ENCODE measurements at places on chromosomes 5 and 9. TPM values are rescaled to one million over a fixed set of nuclear protein-coding genes. Genes with fewer than 3 reads are reported as not detected.

The F12 gene
- total RNA-seq: 1.3 TPM

The DND1 gene
- total RNA-seq: 0.49 TPM

The PLPPR1 gene
- not detected for total RNA-seq

The CEL gene
- total RNA-seq: 0.44 TPM

The GPRIN1 gene
- 2.9 TPM for total RNA-seq

The PDE6A gene
- total RNA-seq: 0.06 TPM

The PTGER4 gene
- total RNA-seq: 14.9 TPM

The QRFP gene
- total RNA-seq: not detected

The PCDHB3 gene
- total RNA-seq: 1.2 TPM

The CCNO gene
- total RNA-seq: 0.16 TPM

The ANKDD1B gene
- 1.3 TPM for total RNA-seq

The DNAH5 gene
- 0.82 TPM for total RNA-seq

The TRIP13 gene
- 25.1 TPM for total RNA-seq

The GHR gene
- total RNA-seq: 0.97 TPM

The CAMK4 gene
- 0.32 TPM for total RNA-seq

The POU4F3 gene
- total RNA-seq: 0.06 TPM

The NXNL2 gene
- 0.32 TPM for total RNA-seq

The MEIKIN gene
- total RNA-seq: not detected

The DOLK gene
- 24.0 TPM for total RNA-seq

The PPWD1 gene
- 60.7 TPM for total RNA-seq

The PRSS3 gene
- 3.9 TPM for total RNA-seq

The MYOT gene
- not detected for total RNA-seq

The ADRB2 gene
- 9.4 TPM for total RNA-seq

The DMRT3 gene
- total RNA-seq: not detected

The ADGRD2 gene
- under 0.01 TPM for total RNA-seq

The TRIM32 gene
- 10.0 TPM for total RNA-seq

The SLC34A3 gene
- not detected for total RNA-seq

The AJM1 gene
- 0.65 TPM for total RNA-seq

The SPATA6L gene
- total RNA-seq: 0.97 TPM

The FYB1 gene
- total RNA-seq: under 0.01 TPM

The ST8SIA4 gene
- 9.4 TPM for total RNA-seq

The RPP25L gene
- 14.4 TPM for total RNA-seq

The HAVCR2 gene
- total RNA-seq: not detected

The PFN3 gene
- total RNA-seq: not detected

The SLC28A3 gene
- total RNA-seq: not detected

The IFNA7 gene
- total RNA-seq: not detected

The ADAMTS12 gene
- 0.65 TPM for total RNA-seq

The ADAMTS16 gene
- not detected for total RNA-seq

The SPOCK1 gene
- total RNA-seq: 1.6 TPM

The BTNL3 gene
- total RNA-seq: not detected

The PCDHGA7 gene
- total RNA-seq: 0.65 TPM

The PSAT1 gene
- total RNA-seq: 22.0 TPM

The GFI1B gene
- total RNA-seq: not detected

The PCDHGB4 gene
- total RNA-seq: 20.1 TPM

The IFNA2 gene
- not detected for total RNA-seq

The SPOUT1 gene
- total RNA-seq: 23.9 TPM

The NNT gene
- 115 TPM for total RNA-seq

The GRXCR2 gene
- not detected for total RNA-seq

The LRRC70 gene
- total RNA-seq: 24.0 TPM

The ESM1 gene
- 379 TPM for total RNA-seq

The UBE2R2 gene
- total RNA-seq: 18.5 TPM

The FOXD4L4 gene
- total RNA-seq: 0.38 TPM

The TNFSF8 gene
- total RNA-seq: not detected

The PCDHB4 gene
- total RNA-seq: under 0.01 TPM

The LPAR1 gene
- total RNA-seq: 0.32 TPM

The TICAM2 gene
- total RNA-seq: 0.63 TPM

The BAAT gene
- under 0.01 TPM for total RNA-seq

The LCN9 gene
- total RNA-seq: not detected

The GLDC gene
- total RNA-seq: 4.3 TPM

The MSMP gene
- total RNA-seq: 6.2 TPM
